ENCODE measurements at places on chromosomes 3 and 15.

DNA sequence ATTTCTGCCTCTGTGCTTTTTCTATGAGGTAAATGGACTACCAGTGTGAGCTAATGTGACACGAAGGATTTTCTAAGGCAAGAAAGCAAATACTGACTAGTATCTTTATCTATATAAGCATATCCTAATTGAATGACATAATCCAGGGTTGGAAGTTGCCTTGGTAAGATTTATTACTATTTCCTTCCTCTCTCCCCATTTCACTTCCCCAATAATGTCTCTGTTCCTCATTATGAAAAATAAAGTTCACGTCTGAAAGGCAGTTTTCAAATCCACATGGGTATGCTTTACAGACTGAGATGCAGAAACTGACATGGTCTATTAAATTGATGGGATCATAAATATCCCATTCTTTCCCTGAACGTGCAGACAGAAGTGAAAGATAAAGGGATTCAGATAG, 86.0 kb downstream of the DTWD1 start:
- DNase-seq: no peak

GRCh38 chr3:143152043-143152442, 32.5 kb downstream of the CHST2 start:
- no peak for DNase-seq

- DNase-seq: no peak
Measured at GRCh38 chr3:64143409-64144130, 81.7 kb downstream of the PRICKLE2 start.

DNA sequence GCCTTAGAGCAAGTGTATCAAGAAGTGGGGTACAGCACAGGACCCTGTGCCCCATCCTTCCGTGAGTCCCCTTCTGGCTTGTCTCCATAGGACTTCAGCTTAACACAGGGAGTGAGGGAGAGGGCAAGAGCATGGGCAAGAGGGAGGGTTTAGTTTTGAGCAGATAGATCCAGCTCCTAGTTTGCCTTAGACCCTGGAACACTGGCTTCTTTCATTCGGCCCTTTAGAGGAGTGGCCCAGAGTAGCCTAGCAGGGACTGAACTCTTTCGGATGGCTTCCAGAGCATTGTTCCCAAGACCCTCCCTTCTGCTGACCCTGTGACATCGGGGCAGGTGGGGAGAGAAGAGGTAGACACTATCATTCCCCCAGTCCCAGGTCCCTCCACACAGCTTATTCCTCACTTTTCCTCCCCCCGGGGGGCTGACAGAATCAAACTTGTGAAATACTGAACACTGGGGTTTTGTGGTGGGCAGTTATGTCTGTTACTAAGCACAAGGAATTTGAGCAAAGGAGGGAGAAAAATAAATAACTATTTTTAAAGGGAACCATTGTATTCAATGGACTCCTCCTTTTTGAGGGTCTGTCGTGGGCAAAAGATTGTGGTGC, 289.6 kb upstream of the C2CD4B start:
- no peak for DNase-seq

GRCh38 chr15:39140060-39140604, 440.7 kb upstream of the THBS1 start:
- DNase-seq: no peak

DNA sequence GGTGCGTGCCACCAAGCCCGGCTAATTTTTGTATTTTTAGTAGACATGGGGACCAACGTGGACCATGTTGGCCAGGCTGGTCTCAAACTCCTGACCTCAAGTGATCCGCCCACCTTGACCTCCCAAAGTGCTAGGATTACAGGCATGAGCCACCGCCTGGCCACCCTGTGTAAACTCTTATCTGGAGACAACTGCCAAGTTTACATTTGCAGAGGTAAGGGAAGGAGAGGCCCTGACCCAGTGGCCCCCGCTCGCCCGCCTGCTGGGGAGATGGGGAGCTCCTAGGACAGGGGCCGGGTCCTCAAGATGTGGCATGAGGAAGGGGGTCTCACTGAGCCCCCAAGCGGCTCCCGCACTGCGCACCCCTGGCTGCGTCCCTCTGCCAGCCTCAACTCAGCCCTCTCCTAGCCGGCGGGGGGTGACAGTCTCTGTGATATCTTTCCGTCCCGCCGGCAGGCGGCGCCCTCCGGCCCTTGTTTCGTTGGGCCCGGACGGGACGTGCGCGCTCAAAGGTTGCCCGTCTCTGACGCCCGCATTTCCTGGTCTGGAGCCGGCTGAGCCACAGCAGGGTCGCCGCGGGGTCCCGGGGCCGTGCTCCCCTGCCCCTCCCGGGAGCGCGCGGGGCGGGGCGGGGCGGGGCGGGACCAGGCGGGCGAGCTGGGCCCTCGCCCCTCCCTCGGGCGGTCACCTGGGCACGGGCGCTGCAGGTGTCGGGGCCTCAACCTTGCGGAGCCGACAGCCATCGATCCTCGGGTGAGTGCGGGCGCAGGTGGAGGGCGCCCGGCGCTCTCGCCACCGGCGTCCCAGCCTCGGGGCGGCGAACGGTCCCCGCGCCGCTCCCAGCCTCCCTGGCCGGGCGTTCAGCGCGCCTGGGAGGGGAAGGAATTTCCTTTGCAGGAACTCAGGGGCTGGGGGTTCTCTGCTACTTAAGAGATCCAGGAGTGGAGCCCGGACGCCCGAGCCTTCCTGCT, at the start of gene GPR160:
GPR160 (plus strand) TSS at position 533 of the 971 bp plus-strand sequence. CDS start 45,978 bp downstream, outside the sequence.
- DNase-seq: no peak
